Retinal pigment epithelial cell (primary cell): ENCODE measurements at places on chromosomes 7 and 10.

DNA sequence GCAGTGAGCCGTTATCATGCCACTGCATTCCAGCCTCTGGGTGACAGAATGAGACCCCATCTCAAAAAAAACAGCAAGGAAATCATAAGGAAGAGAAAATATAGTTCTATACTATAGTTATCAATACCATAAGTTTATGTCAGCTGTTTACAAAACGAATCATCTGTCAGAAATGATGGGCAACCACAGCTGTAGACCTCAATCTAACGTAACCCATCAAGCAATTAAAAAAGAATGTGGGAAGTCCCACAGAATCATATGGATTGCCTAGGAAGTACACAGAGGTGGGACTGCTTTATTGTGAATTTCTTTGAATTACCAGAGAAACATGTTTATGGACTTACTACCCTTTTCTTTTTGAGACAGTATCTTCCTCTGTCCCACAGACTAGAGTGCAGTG, 6.9 kb downstream of the NRBF2 start:
- DNase-seq: no peak

DNA sequence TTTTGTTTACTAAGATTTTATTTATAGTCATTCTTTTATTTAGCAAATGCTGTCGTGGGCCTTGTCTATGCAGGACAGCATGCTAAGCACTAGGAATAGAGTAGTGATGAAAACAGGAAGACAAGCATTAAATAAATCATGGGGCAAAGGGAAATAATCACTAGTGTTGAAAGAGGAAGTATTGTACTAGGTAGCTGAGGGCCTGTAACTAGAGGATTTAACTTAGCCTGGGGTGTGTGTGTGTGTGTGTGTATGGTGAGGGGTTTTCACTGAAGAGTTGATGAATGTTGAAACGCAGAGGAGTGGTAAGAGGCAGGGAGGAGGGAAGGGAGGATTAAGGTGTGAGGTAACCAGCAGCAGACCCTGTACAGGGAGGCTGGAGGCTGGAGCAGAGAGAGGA, 446.4 kb downstream of the SDK1 start:
- no peak for DNase-seq

- no peak for DNase-seq
Observed at GRCh38 chr10:79023240-79024162, 45.3 kb upstream of the ZMIZ1 start.

GRCh38 chr7:148579366-148579765, 11.2 kb upstream of the C7orf33 start:
- DNase-seq: no peak

GRCh38 chr10:7672341-7673134, 5.8 kb upstream of the ITIH5 start:
- no peak for DNase-seq

DNA sequence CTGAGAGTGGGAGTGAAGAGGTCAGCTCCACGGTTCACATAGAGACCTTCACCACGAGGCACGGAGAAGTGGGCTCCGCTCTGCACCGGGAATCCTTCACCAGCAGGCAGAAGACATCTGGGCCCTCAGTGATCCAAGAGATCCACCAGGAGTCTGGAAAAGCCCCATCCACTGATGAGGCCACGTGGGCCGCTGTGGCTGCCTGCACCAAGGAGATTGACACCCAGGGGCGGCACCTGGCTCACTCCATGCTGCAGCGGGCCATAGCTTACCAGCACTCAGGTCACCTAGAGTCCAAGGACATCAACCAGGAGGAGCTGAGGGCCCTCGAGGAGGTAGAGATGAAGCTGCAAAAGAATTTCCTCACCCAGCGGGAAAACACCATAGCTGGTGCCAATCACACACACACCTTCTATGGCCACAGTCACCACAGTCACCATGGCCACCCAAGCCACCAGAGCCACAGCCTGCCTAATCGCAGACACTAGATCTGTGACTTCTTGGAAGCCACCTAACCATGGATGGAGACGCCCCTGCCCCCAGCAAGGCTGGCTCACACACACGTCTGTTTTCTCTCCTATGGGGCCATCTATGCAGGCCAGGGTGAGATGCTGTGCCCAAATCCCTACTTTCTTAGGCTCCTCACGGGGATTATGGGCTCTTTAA, 694 bp downstream of the C10orf62 start:
- no peak for DNase-seq

- DNase-seq: no peak
Observed at GRCh38 chr7:106038916-106039315, 73.2 kb downstream of the SYPL1 start.

GRCh38 chr10:131728286-131729228, 172.3 kb upstream of the PPP2R2D start:
- DNase-seq: no peak

GRCh38 chr7:75617634-75618234, 121.0 kb downstream of the HIP1 start:
- no peak for DNase-seq
